ENCODE measurements at places on chromosomes 2 and 18.

DNA sequence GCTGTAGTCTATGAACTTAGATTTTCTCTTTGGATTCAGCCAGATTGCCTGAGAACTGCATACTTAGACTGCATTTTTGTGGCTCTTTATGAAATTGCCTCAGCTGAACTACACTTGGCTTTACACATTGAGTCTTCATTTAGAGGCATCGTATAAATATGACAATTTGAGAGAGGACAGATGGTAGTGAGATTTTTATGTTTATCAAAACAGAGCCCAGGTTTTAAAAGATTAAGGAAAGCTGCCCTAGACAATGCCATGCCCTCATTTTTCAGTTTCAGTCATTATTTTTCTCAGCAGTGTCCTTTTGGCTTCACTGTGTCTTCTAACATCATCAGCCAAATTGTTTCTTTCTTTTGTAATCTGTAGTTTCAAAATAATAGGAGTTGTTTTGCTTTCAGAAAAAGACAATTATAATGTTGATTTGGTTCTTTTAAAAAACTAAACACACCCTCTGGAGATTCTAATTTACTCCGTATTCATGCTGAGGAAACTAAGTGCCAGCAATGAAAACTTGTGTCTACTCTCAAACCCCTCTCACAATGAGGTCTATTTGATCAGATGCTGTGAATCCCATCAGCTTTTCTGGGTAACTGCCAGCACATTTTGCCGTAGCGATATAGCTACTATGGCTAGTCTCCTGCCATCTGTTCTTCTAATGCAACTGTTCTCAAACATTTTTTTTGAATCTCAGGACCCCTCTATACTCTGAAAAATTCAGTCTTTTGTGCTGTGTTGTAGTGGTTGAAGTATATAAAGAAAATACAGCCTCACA, 46.2 kb downstream of the TWSG1 start:
- peak; percentile 27 for DNase-seq

GRCh38 chr18:79424008-79424565, 28.4 kb downstream of the NFATC1 start:
- no peak for DNase-seq

DNA sequence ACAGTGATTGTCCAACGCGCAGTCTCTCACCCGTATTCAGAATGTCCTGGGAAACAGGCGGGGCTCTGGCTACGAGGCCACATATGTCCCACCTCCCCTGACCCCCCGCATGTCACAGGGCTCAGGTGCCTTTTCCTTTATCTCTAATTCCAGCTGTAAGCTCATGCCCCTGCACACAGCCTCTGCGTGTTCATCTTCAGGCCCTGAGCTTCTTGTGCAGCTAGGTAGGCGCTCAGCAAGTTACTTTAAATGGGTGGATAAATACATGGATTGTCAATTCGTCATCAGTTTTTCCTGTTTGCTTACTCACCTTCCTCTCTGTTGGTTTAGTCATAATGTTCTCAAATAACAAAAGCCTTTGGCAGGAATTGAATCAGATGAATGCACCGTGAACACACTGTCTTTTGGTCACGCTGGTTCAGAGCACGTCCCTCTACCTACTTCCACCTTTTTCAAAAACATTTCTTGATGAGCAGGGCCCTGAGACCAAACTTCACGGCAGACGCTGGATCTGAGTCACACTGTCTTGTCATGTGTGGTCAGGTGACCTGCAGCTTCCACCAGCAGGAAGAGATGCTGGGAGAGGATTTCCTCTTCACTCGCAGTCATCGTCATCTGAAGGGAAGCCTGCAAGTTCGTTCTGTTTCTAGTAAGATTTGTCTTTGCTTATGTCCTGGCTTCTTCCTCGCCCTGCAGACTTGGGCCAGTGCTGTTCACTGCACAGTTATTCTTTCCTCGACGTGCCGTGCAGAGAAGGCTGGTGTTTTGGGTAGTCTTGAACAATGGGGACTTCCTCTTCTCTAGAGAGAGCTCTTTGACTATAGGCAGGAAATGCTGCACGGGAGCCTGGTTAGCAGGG, 138.1 kb downstream of the PTGR3 start:
- DNase-seq = peak; percentile 56

DNA sequence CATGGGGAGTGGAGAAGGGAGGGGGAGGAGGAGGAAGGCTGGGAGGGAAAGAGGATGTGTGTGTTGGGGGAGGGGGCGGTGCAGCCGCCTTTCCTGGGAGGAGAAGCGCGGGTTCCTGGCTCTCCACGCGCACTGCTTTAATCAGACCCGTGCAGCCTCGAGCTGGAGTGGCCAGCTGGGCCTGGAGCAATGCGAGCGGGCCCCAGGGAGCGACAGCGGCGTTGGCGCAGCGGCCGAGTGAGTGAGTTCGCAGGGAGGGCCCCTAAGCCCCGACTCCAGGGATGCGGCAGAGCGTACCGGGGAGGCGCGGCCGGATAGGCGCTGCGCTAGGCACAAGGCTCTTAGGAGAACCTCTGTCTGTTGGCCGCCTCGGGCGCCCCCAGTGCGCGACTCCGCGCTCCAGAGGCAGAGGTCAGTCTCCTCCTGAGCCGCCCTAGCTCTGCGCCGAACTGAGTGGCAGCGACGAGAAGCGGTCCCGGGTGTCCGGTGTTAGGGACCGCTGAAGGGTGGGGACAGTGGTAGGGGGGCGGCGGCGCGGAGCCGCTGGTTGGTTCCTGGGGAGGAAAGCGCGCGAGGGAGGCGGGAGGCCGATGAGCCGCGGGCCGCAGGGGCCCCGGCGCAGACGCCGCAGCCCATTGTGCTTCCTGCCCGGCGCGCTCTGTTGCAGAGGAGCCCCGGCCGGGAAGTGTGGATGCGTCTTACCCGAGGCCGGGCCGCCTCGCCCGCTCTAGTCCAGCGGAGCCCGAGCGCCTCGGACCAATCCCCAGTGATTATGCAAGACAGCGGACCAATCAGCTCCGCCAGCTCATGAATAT, 455 bp upstream of the DLX1 start:
- peak; percentile 94 for DNase-seq

DNA sequence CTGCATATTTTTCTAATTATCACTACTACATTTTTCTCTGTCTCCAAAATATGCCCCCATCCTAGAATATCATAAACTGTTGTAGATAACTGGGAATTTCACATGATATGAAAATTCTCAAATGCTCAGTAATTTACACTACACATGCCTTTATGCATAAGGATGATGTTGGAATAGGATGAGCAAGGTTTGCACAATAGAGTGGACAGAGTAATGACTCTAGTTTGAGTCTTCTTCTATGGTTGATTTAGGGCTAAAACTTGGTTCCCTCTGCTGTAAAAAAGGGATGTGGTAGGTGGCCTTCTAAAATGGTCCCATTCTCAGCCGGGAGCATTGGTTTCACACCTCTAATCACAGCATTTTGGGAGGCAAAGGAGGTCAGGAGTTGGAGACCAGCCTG, 129.9 kb downstream of the BCL11A start:
- no peak for DNase-seq

DNA sequence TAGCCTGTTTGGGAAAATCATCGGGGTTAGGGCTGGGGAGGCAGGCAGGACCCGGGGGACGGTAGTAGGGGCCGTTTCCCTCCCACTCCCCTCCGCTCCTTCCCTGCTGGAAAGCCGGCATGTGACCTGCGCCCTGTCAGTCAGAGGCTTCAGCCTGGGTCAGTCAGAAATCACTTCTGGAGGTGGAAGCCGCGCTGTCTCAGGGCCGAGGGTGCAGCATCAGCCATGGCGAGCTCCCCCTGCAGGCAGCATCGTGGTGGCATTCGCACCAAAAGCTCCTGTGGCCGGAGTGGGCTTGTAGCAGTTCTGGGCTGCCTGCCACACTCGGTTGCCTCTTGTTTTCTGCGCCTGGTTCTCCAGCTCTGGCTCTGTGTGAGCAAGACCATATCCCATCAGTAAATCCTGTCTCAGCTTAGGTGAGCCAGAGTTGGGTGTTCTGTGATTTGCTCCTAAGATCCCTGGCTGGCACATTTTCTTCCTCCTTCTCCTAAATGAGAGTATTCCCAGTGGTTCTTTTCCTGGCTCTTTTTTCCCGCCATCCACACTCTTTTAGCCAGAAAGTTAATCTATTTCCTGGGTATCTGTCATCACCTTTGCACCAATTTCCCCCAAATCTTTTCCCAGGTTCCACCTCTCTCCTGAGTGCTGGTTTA, 123.9 kb upstream of the CD302 start:
- DNase-seq = no peak

Measured in NCI-H774 (cell line).